ENCODE measurements at places on chromosomes 3 and 15. TPM values are rescaled to one million over a fixed set of nuclear protein-coding genes. Genes with fewer than 3 reads are reported as not detected.
A peak's percentile ranks its signal among the peaks of the same experiment; 100 is the strongest.

- no peaks in the 10 kb centered on the region for H3K36me3 ChIP-seq
- no peak overlapping the region for H3K4me3 ChIP-seq
- no peaks in the 10 kb centered on the region for H3K4me1 ChIP-seq
- DNase-seq = no peak
- H3K27ac ChIP-seq = no peak overlapping the region
Measured at GRCh38 chr3:87949879-87950208, 109.0 kb downstream of the CGGBP1 start.

- H3K4me3 ChIP-seq = no peak overlapping the region
- H3K36me3 ChIP-seq = no peaks in the 10 kb centered on the region
- H3K27me3 ChIP-seq = peaks cover 2% of the 10 kb centered on the region
- no peak overlapping the region for H3K27ac ChIP-seq
- no peak for DNase-seq
- H3K4me1 ChIP-seq = peaks cover 5% of the 10 kb centered on the region
Measured at GRCh38 chr15:63474810-63475316, 29.5 kb upstream of the USP3 start.

DNA sequence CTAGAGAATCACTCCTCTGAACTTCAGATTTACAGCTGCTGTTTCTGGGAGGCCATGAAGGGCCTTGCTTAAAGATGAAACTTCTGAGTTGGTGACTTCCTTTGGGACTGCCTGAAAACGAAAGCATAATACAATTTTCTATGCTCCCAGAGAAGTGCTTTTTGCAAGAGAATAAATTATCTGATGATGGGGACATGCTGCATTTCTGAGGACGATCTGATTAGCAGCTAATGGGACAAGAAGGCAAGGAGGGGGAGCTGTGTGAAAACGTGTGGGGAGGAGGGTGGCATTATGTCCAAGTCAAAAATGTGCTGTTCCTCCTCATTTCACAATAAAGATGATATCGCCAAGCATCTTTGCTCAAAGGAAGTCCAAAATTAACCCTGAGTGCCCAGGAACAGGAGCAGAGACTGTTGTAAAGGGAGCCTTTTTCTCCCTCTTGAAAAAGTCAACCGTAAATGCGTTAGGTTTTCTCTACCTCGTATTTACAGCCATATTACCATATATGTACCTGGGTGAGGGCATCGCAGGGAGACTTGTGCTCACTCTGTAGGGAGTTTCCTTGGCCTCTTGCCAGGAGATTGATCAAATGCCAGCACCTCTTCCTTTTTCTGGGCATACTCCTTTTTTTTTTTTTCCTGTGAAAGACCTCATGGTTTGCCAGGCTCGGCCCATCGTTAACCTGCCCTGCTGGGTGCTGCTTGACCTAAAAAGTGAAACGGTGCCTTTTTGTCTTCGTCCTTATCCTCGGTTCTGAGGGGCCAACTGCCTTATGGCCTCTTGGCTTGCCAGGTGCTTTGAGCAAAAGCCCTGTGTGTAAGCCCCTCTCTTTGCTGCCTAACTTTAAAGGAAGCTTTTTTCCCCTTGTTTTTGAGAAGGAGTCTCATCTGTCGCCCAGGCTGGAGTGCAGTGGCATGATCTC, 11.5 kb downstream of the ITPR1 start:
- no peak for DNase-seq
- H3K27ac ChIP-seq = no peak overlapping the region
- H3K4me1 ChIP-seq = peaks cover 6% of the 10 kb centered on the region
- peaks cover 2% of the 10 kb centered on the region for H3K27me3 ChIP-seq
- H3K4me3 ChIP-seq = no peak overlapping the region
- no peaks in the 10 kb centered on the region for H3K36me3 ChIP-seq

PAQR9 gene
- 2.5 TPM for total RNA-seq

- no peak overlapping the region for H3K27ac ChIP-seq
- peaks cover 2% of the 10 kb centered on the region for H3K4me1 ChIP-seq
- H3K27me3 ChIP-seq = peaks cover 1% of the 10 kb centered on the region
- H3K36me3 ChIP-seq = no peaks in the 10 kb centered on the region
- no peak overlapping the region for H3K4me3 ChIP-seq
Measured at GRCh38 chr3:156678197-156678596, 3.8 kb downstream of the TIPARP start.

AADAC gene
- not detected for total RNA-seq

GRCh38 chr3:13125092-13126015, 52.1 kb upstream of the IQSEC1 start:
- no peaks in the 10 kb centered on the region for H3K27me3 ChIP-seq
- no peaks in the 10 kb centered on the region for H3K36me3 ChIP-seq
- H3K27ac ChIP-seq = no peak overlapping the region
- no peaks in the 10 kb centered on the region for H3K4me1 ChIP-seq

DNA sequence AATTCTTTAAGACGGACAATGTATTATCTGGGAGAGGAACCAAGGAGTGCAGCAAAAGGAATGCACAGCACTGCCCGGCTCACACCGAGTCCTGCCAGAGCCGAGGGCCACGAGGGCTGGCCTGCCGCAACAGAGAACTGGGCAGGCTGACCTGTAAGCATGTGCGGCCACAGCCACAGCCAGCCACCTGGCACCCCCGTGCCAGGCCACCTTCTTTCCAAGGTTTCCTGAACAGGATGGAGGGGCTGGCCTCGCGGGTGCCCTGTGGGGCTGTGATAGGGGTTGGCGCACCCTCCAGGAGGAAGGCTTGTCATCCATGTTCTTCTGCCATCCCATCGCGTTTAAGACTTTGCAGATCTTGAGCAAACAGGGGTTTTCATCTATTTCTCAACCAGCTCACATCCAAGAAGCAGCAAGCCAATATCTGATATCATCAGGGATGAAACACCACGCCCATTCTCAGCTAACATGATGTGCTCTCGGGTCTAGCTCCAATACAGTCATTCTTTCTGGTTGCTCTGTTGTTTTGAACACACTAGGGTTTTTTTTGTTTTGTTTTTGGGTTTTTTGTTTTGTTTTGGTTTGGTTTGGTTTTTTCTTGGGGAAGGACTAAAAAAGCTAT, 10.2 kb downstream of the CA12 start:
- DNase-seq = no peak
- H3K27me3 ChIP-seq = peaks cover 5% of the 10 kb centered on the region
- H3K36me3 ChIP-seq = no peaks in the 10 kb centered on the region
- H3K4me3 ChIP-seq = no peak overlapping the region

- H3K4me3 ChIP-seq = no peak overlapping the region
- H3K36me3 ChIP-seq = no peaks in the 10 kb centered on the region
- peaks cover 9% of the 10 kb centered on the region for H3K27me3 ChIP-seq
Measured at GRCh38 chr3:122932251-122932967, 95.2 kb downstream of the SEMA5B start.

DNA sequence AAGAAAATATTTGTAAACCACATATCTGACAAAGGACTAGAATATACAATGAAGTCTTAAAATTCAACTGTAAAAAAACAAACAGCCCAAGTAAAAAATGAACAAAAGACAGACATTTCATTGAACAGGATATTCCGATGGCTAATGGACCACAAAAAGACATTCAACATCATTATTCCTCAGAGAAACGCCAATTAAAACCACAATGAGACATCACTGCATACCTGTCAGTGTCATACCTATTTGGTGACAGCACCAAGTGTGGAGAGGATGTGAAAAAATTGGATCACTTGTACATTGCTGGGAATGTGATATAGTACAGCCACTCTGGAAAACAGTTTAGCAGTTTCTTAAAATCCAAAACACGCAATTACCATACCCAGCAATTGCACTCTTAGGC, 29.9 kb upstream of the TJP1 start:
- no peak overlapping the region for H3K4me3 ChIP-seq
- DNase-seq = no peak
- no peaks in the 10 kb centered on the region for H3K27me3 ChIP-seq
- no peak overlapping the region for H3K27ac ChIP-seq

- H3K4me3 ChIP-seq = no peak overlapping the region
- DNase-seq = no peak
- H3K36me3 ChIP-seq = no peaks in the 10 kb centered on the region
- peaks cover 12% of the 10 kb centered on the region for H3K4me1 ChIP-seq
- H3K27ac ChIP-seq = no peak overlapping the region
- peaks cover 1% of the 10 kb centered on the region for H3K27me3 ChIP-seq
Measured at GRCh38 chr3:186461141-186461540, 83.0 kb downstream of the CRYGS start.

DNA sequence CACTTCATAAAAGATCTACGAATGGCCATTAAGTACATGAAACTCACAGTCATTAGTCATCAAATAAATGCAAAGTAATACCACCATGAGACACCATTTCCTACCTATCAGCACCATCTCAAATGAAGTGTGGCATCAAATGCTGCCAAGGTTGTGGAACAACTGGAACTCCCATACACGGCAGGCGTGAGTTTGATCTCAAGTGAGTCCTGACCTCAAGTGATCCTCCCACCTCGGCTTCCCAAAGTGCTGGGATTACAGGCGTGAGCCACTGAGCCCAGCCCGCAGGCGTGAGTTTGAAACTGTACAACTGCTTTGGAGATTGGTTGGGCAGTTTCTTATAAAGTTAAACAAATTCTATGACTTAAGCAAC, 28.8 kb upstream of the HDAC11 start:
- no peaks in the 10 kb centered on the region for H3K27me3 ChIP-seq
- peak overlapping the region; percentile 92 for H3K4me3 ChIP-seq
- no peak for DNase-seq
- H3K4me1 ChIP-seq = no peaks in the 10 kb centered on the region
- peak overlapping the region; percentile 82 for H3K27ac ChIP-seq
- H3K36me3 ChIP-seq = no peaks in the 10 kb centered on the region

DNA sequence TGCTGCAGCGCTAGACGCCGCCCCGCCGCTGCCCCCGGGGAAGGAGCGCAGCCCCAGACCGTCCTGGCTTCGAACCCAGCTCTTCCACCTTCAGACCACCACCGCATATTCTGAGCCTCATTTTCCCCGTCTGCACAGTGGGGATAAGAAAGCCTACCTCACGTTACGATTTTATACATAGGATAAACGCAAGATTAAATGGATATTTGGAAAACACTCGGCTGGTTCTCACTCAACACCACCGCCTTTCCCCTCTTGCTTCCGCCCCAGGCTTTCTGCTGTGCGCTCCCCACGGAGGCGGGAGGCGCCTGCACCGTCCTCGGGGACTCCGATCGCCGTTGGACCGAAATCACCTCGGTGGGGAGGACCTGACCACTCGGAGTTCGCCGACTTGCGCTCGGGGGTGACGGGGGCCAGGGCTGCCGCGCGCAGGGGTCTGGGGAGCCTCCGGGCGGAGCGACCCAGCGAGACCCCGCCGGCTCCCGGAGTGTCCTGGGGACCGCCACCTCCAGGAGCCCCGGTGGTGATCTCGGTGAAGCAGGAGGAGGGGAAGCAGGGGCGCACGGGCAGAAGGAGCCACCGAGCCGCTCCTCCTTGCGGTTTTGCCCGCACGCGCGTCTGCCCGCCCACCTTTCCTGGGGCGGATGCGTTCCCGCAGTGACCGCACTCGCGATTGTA, 4.0 kb downstream of the FBXL22 start:
- H3K27ac ChIP-seq = peak overlapping the region; percentile 48
- H3K4me1 ChIP-seq = peaks cover 12% of the 10 kb centered on the region
- peaks cover 13% of the 10 kb centered on the region for H3K27me3 ChIP-seq
- peak overlapping the region; percentile 90 for H3K4me3 ChIP-seq

DNA sequence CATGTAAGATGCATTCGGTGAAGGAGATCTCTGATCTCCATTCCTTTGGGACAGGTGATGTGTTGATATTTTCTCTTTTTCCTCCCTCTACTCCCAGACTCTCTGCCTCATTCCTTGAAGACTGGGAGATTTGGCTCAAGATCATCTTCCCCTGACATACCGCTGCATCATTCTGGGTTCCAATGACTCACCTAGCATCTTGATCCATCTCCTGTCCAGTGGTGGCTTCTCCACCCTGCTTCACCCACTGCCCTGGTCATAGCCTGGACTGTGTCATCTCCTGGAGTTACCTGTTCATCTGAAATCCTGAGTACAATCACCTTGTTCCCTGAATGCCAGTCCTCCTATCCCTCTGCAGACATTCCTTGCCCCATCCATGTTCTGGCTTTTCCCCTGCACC, 57.4 kb upstream of the TRAK1 start:
- no peak for DNase-seq
- H3K4me1 ChIP-seq = peaks cover 70% of the 10 kb centered on the region
- H3K27ac ChIP-seq = peak overlapping the region; percentile 98
- peak overlapping the region; percentile 77 for H3K4me3 ChIP-seq
- H3K36me3 ChIP-seq = peaks cover 24% of the 10 kb centered on the region

PP2D1 gene
- total RNA-seq = not detected

PRSS50 gene
- total RNA-seq = not detected

GRCh38 chr3:4900298-4900697, 78.9 kb upstream of the BHLHE40 start:
- no peak for DNase-seq
- H3K27ac ChIP-seq = no peak overlapping the region
- H3K27me3 ChIP-seq = peaks cover 2% of the 10 kb centered on the region

SLC9C1 gene
- total RNA-seq = not detected

DNA sequence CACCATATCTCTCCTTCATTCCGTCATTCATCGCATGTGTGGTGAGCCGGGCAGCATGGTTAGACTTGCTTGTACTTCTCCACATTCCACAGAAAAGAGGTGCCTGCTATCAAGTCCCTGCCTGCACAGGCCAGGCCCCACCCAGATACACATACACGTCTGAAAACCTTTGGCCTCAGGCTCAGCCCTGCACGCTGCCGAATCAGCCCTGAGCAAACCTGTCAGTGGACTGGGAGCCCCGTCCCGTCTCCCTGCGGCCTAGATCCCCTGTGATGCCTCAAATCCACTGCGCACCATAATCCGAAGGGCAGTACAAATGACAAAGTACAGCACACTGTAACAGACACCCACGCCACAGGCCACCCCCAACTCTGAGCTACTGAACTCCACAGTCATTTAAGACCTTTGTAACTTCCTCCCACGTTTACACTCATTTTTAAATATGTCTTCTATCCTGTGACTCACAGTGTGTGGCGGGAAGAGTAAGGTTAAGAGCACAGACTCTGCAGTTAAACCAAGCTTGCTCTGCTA, 67.1 kb downstream of the MB21D2 start:
- H3K27ac ChIP-seq = peak overlapping the region; percentile 65
- peaks cover 4% of the 10 kb centered on the region for H3K27me3 ChIP-seq
- H3K36me3 ChIP-seq = peaks cover 10% of the 10 kb centered on the region
- no peak for DNase-seq
- H3K4me3 ChIP-seq = no peak overlapping the region

- peaks cover 17% of the 10 kb centered on the region for H3K4me1 ChIP-seq
- H3K4me3 ChIP-seq = no peak overlapping the region
- H3K27me3 ChIP-seq = no peaks in the 10 kb centered on the region
- no peaks in the 10 kb centered on the region for H3K36me3 ChIP-seq
- no peak overlapping the region for H3K27ac ChIP-seq
Measured at GRCh38 chr3:120641696-120642246, 40.3 kb downstream of the HGD start.

ERICH6 gene
- total RNA-seq = 0.69 TPM

GRCh38 chr3:16570113-16570512, 35.1 kb downstream of the DAZL start:
- H3K4me3 ChIP-seq = no peak overlapping the region
- H3K4me1 ChIP-seq = no peaks in the 10 kb centered on the region
- no peaks in the 10 kb centered on the region for H3K27me3 ChIP-seq
- no peak overlapping the region for H3K27ac ChIP-seq
- peaks cover 5% of the 10 kb centered on the region for H3K36me3 ChIP-seq

GRCh38 chr15:85875756-85876155, 81.0 kb upstream of the KLHL25 start:
- no peak overlapping the region for H3K27ac ChIP-seq
- DNase-seq = no peak
- peaks cover 2% of the 10 kb centered on the region for H3K27me3 ChIP-seq
- peaks cover 4% of the 10 kb centered on the region for H3K4me1 ChIP-seq
- no peak overlapping the region for H3K4me3 ChIP-seq
